ENCODE measurements at places on chromosomes 6 and 20. TPM values are rescaled to one million over a fixed set of nuclear protein-coding genes. Genes with fewer than 3 reads are reported as not detected.

- no peak for DNase-seq
Measured at GRCh38 chr6:138107752-138108592, 753 bp upstream of the PERP start.

GRCh38 chr6:45949256-45949655, 66.4 kb downstream of the CLIC5 start:
- no peak for DNase-seq

GRCh38 chr6:43081043-43081442, 4.9 kb downstream of the PTK7 start:
- no peak for DNase-seq

GRCh38 chr20:9071976-9072726, 3.3 kb downstream of the PLCB4 start:
- no peak for DNase-seq

DNA sequence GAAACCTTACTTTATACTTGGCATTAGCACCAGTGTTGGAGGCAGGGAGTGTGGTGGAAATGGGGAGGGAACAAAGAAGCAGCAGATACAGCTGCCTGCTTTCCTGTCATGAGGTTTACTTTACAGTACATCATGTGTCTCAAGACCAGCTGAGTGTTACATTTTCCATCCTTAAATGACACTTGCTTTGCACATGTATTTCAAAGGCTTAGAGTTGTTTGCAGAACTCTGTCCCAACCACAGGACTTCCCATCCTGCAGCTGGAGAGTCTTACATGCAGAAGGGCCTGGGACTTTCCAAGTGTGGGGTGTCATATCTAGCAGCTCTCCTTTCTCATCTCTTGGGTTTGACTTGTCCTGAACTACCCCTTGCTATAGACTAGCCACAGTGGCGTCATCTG, 395.9 kb downstream of the DHX35 start:
- DNase-seq, result no peak

GRCh38 chr6:155120034-155120433, 124.9 kb downstream of the TIAM2 start:
- DNase-seq, result no peak

- DNase-seq, result no peak
Measured at GRCh38 chr6:24245275-24245674, 112.6 kb downstream of the DCDC2 start.

- DNase-seq, result no peak
Measured at GRCh38 chr20:62820208-62820961, 3.5 kb downstream of the COL9A3 start.

DNA sequence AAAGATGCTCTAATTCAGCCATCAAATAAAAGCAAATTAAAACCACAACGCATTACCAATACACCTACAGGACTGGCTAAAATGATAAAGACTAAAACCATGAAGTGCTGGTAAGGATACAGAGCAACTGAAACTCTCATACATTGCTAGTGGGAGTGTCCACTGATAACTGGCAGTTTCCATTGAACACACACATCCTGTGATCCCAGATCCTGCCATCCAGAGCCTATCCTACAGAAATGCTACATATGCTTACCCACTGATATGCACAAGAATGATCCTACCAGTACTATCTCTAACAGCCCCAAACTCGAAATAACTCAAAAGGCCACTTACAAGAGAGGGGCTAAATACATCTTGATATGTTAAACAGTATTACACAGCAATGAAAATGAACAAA, 81.0 kb downstream of the FYN start:
- no peak for DNase-seq

LINC00237 gene
- total RNA-seq, result not detected

INSM1 gene
- not detected for total RNA-seq
